ENCODE measurements at places on chromosomes 16 and 17.
A peak's percentile ranks its signal among the peaks of the same experiment; 100 is the strongest.

DNA sequence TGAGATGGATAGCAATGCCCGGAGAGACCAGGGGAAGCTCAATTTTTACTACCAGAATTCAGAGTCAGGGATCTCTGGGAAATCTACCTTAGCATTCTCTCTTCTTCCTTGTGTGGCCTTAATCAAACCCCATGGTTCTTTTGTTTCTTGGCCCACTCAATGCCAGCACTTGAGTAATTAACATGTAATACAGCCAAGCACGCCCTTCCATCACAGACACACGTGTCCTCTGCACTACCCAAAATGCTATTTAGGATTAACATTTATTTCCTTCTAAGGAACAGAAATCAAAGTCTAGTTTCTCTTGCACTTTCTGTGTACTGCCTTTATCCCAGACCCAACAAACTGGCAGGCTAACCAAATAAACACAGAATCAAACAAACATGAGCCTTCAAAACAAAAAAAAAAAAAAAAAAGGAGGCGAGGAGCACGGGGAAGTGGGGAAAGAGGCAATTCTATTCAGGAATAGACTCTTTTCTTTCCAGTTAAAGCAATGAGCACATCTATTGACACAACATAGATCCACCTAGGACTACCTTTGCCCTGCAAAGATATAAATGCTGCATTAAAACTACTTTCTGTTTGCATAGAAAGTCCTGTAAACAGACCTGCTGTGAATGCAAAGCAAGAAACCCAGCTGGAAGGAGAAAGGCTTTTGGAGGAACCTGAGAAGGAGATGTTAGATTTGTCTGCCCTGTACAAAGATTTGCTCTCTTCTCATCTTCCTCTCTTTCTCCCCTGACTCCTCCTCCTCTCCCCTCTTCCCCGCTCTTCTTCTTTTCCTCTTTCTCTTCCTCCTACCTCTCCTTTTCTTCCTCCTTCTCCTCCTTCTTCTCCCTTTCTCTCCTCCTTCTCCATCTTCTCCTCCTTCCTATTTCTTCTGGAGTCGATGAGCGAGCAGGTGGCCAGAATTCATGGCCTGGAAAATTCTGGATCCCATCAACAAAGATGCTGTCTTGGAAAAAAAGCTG lies 294.4 kb downstream of the NPIPA8 start:
- peak; percentile 41 for DNase-seq

- DNase-seq, result peak; percentile 70
Observed at GRCh38 chr16:2008009-2008526, 1.6 kb downstream of the ZNF598 start.

DNA sequence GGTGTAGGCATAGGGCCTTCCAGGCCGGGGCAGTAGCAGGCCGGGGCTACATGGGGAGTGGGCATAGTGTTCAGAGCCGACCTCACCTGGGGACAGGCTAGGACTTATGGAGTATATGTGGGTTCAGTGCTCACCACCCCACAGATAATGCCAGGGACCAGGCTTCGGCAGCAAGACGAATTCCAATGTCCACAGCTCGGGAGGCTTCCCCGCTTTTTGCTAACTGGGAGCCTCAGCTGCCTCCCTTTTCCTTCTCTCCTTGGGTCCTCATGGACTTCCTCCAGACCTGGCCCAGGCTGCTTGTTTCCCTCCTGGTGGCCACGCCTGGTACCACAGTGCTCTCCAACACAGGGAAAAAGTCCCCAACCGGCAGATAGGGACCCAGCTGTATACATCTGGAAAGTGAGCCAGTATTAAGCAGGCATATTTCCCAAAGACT lies 20.1 kb upstream of the SLC46A1 start:
- peak; percentile 33 for DNase-seq

DNA sequence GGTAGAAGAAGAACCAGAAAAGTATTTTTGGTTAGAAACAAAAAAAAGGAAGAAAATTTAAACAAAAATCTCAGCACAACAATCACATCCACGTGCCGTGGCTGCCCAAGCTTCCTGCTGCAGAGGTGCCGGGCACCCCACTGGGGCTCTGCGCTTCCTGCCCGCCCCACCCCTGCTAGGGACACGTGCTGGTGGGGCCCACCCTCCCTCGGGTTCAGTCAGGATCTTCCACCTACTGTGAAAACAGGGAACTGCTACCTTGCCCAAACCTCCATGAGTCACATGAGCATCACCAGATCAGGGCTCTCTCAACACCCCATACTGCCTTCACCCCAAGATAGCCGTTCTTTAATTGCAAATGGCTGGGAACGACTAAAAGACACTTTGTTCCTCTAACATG lies 24.4 kb upstream of the CYTH1 start:
- DNase-seq, result no peak

DNA sequence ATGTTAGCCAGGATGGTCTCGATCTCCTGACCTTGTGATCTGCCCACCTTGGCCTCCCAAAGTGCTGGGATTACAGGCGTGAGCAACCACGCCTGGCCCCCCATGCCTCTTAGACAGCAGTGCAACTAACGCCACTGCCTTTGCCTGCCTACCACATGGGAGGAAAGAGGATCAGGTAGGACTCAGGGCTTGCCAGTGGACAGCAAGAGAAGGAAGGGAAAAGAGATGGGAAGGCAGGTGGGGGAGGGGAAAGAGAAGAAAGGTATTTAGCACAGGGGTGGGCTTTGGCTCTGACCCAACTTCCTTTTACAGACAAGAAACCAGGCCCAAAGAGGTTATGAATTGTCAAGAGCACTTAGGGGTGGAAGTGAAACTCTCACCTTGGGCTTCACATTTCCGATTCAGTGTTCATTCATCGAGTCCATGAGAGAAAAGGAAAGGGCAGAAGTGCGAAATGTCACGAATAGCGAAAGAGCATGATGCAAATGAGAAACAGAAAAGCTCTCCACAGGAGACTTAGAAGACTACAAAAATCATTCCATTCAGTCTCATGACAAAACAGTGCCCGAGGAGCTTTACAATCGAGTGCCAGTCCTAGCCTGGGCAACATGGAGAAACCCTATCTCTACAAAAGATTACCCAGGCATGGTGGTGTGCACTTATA lies 36.4 kb downstream of the CDK5R1 start:
- no peak for DNase-seq

GRCh38 chr16:58333985-58334384 lies 39.2 kb upstream of the PRSS54 start:
- no peak for DNase-seq

DNA sequence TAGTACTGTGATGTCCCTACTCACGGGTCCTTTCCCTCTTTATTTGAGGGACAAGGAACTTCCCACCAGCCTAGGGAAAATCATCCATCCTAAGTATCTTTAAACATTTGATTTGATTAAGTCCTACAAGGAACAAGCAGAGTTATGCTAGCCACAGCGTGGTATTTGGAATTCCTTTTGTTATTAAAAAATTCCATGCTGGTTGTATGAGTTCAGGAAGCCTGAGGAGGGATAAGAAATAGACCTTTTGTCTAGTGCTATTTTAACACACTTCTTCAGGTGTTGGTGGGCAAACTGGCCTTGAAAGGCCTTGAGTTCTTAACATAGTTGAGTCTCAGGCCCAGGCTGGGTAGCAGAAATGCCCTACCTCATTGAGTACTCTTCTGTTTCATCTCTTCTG lies 105.4 kb upstream of the TBX2 start:
- no peak for DNase-seq

DNA sequence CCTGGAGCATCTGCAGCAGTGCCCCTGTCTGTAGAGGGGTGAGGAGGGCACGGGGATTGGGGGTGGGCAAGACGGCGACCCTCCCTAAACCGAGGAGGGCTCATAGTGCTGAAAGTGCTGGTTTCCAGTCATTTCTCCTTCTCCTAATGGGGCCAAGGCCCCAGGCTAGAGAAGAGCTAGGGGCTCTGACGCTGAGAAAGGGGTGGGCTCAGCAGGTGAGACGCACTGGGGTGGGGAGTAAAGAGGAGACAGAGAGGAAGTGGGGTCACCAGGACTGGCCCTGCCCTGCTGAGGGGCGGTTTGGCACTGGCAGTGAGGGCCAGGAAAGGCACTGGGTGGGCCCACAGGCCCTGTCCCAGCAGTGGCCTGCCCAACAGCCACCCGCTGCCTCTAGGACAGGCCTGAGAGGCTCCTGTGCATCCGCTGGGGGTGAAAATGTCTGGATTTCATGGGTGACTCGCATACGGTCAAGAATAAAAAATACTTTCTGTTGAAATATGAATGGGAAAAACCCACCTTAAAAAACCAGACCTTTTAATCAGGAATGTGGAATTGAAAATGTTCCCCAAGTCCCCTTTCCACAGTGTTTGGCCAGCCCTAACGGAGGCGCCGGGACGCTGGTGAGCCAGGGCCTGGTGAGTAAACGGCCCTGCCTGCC lies 122.4 kb upstream of the SMURF2 start:
- no peak for DNase-seq

DNA sequence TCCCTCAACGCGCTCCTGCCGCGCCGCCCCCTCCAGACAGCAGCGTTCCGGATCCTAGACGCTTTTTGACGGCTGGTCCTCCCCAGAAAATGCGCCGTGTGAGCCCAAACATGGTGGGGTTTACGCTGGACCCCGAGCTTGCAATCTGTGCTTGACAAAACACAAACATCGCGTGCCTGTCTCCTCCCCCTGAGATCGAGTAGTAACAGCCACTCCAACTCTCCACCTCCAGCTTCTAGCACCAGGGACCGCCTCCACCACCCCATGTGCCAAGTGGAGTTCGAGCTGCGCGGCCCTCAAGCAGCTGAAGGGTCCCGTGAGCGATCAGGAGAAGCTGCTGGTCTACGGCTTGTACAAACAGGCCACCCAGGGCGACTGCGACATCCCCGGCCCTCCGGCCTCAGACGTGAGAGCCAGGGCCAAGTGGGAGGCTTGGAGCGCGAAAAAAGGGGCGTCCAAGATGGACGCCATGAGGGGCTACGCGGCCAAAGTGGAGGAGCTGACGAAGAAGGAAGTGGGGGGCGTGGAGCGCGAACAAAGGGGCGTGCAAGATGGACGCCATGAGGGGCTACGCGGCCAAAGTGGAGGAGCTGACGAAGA lies 656 bp upstream of the GEMIN4 start:
- peak; percentile 74 for DNase-seq

DNA sequence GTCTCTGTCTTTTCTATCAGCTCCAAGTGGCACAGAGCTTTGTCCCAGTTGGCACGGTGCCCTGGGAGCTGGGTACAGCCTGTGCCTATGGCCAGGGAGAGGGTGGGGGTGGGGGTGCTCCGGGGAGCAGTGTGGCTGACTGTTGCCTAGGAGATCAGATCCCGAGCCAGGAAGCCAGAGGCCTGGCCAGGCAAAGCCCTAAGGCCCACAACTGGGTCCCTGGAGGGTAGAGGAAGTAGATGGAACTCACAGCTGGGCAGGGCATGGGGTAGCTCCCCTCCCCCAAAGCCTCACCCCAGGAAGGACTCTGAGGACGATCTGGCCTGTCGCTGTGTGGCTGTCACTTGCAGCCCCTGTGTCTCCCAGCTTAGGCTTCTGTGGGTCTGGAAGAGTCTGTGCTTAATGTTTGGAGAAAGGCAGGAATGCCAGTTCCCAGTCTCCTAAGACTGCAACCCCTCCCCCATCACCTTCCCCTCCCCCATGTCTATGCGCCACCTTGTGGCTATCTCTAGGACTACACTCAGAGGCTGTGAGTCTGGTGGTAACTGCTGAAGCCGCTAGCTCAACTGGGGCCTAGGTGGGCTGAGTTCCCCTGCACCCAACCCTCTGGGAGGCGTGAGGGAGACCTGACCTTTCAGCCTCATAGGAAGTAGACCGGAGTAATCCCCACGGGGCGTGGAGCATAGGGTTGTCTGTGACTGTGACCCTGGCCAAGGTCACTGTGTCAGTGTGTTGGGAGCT lies 12.6 kb downstream of the THRA start:
- DNase-seq, result peak; percentile 88

DNA sequence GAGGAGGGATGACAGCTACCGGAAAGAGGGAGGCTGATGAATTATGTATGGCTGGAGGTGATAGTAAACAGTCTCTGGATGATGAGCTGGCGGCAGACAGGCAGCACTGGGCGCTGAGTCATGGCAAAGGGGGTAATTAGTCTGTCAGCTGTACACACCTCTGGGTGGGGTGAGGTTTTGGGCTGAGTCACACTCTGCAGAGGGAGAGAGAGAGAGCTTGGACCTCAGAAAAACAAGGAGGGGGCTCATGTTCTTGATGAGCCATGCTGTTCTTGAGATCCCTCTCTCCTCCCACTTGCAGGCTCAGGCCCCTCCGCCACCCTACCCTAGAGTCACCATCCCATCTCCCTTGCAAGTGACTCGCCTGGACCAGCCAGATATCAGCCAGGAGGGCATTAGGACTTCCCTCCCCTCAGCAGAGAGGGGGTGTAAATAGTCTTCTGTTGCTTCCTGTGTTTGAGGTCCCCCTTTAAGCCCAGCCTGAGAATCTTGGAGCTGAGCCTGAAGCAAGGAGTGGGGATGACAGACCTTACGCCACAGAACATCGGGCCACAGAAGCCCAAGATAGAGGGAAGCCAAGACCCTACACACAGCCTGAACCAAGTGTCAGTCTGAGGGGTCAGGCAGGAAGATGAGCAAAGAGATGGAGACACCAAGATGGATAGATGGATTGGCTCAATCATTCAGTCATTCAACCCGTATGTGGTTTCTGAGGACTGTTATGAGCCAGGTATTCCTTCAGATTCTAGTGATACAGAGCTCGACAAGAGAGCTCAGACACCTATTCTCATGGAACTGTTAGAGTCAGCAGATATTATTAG lies 383.2 kb upstream of the CCL2 start:
- no peak for DNase-seq

DNA sequence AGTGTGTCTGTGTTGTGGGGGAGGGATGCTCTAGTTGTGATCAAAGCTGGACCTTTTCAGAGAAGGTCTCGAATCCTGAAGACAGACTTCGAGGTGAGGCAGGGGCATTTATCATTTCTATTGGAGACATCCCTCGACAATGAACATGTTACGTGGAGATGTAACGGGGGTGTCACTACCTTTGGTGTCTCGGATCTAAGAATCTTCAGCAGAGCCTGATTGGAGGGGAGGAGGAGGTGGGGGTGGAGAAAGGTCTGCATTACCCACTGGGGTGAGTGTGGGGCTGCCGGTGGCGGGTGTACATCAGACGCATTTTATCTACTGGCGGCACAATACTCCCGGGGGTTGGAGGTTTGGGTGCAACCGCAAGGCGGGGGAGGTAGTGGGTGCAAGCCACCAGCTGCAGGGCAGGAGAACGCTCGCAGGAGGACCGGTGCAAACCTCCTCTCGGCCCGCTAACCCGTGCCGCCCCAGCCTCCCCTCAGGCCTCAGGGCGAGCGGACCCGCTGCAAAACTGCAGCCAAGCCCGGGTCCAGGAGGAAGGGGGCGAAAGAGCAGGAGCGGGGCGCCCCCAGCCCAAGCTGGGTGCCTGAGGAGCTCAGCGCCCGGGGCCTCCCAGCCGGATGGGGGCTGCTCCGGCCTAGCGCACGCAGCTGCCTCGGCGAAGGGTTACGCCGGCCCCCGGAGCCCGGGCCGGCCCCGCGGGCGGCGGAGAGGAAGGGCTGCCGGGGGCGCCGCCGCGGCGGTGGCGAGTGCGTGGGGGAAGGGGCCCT lies 735 bp downstream of the ZNF652 start:
- DNase-seq, result peak; percentile 67

- DNase-seq, result no peak
Observed at GRCh38 chr16:31251435-31251834, 8.3 kb upstream of the ITGAM start.

GRCh38 chr17:57454729-57455062 lies 198.4 kb downstream of the MSI2 start:
- DNase-seq, result no peak

DNA sequence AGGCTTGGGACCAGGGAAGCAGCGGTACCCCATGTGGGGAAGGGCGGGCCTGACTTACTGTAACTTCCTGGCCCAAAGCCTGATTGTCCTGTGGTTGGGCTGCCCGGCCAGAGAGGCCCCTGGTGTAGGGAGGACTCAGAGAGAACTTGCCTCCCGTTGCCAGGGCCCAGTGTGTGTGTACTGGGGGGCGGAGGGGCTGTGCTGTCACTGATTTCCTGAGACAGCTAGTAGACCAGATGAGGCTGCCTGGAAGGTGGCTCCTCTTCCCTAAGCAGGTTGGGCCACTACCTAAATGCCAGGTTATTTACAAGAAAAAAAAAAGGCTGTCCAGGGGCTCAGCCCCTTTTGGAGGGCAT lies 16.7 kb downstream of the SOCS3 start:
- peak; percentile 86 for DNase-seq

All from mucosa of descending colon (tissue), 3 donors.